Stomach (tissue), 19 donors: ENCODE measurements at places on chromosomes 4 and X.

- DNase-seq, result no peak
- no peak overlapping the region for H3K27ac ChIP-seq
- H3K36me3 ChIP-seq, result no peaks in the 10 kb centered on the region
- no peaks in the 10 kb centered on the region for H3K27me3 ChIP-seq
- no peak overlapping the region for H3K4me3 ChIP-seq
Measured at GRCh38 chr4:115515366-115515765, 401.9 kb upstream of the NDST4 start.

GRCh38 chr4:117740736-117741135, 293.6 kb upstream of the NDST3 start:
- no peak for DNase-seq
- H3K36me3 ChIP-seq, result no peaks in the 10 kb centered on the region
- H3K27ac ChIP-seq, result no peak overlapping the region
- H3K4me1 ChIP-seq, result no peaks in the 10 kb centered on the region
- no peaks in the 10 kb centered on the region for H3K27me3 ChIP-seq

DNA sequence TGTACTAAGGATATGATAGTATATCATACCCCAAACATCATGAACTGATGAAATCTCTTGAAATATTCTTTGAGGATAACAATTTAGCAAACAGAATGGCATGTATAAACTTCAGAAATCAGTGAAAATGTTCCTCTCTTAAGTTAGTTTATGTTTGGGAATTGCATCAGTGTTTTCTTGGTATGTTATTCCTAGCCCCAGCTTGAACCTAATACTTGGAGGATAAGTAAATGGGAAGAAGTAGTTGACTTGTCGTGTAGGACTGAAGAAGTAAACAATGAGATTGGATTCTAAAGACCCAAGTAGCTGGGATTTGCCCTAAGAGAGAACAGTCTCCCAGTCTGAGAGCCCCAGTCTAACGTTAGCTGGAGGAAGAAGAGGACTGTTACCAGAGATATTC, 355.7 kb downstream of the GALNTL6 start:
- H3K4me1 ChIP-seq, result no peaks in the 10 kb centered on the region
- H3K4me3 ChIP-seq, result no peak overlapping the region

DNA sequence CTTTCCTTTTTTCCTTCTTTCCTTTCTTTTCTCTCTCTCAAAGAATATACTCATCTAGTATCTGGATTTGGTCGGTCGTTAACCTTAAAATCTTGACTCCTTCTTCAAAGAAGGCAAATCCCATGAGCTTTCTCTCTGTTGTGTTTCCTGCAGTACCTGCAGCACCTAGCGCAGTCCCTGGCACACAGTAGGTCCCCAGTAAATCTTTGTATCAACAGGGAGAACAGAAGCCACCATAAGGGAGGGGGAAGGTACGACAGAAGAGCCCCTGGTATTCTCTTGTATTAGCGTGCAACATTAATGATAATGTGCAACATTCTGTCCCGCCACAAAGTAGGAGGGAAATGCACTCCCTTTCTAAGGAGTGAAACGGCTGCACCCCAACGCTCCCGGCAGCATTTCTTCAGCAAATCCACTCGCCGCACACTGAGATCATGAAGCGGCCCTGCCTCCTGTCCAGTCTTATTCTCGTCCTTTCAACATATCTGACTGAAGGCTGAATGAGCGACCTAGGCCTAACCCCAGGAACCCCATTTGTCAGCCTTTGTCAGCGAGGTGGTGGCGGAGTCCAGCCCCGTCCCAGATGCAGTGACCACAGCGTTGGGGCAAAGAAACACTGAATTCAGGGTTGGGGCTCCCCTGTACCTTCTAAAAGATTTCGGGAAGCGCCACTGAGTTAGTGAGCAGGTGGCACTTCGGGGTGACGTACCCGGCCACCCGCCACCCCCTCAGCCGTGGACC, 133.7 kb downstream of the AMELX start:
- H3K27me3 ChIP-seq, result no peaks in the 10 kb centered on the region
- H3K36me3 ChIP-seq, result no peaks in the 10 kb centered on the region
- peak overlapping the region; percentile 55 for H3K4me3 ChIP-seq
- peak; percentile 38 for DNase-seq
- H3K4me1 ChIP-seq, result no peaks in the 10 kb centered on the region

GRCh38 chrX:40807384-40807783, 72.0 kb upstream of the MED14 start:
- no peak overlapping the region for H3K4me3 ChIP-seq
- no peaks in the 10 kb centered on the region for H3K36me3 ChIP-seq
- H3K4me1 ChIP-seq, result no peaks in the 10 kb centered on the region

DNA sequence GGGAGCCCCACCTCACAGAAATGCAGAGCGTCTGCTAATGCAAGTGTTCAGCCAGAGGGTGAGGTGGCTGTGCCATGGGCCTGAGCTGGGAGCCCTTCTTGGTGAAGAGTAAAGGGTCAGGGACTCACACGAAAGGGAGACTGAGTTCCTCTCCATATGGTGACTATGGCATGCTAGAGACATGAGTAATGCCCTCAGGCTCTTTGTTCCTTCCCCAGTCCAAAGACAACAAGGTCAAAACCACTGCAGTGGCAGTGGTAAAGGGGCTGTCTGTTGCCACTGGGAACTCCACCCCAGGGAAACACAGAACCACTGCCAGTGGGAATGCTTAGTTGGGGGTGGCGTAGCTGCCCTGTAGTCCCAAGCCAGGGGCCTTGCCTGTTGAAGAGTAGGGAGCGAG, 22.4 kb downstream of the RAB40AL start:
- H3K36me3 ChIP-seq, result no peaks in the 10 kb centered on the region
- no peak overlapping the region for H3K27ac ChIP-seq
- no peak for DNase-seq
- no peaks in the 10 kb centered on the region for H3K27me3 ChIP-seq

GRCh38 chr4:73423184-73423583, 12.8 kb upstream of the AFP start:
- no peaks in the 10 kb centered on the region for H3K36me3 ChIP-seq
- H3K4me1 ChIP-seq, result no peaks in the 10 kb centered on the region
- no peak overlapping the region for H3K27ac ChIP-seq

- H3K36me3 ChIP-seq, result no peaks in the 10 kb centered on the region
- H3K4me3 ChIP-seq, result no peak overlapping the region
- no peaks in the 10 kb centered on the region for H3K27me3 ChIP-seq
Measured at GRCh38 chr4:58711039-58711438, 1600.9 kb upstream of the IGFBP7 start.

- no peaks in the 10 kb centered on the region for H3K4me1 ChIP-seq
- H3K27me3 ChIP-seq, result no peaks in the 10 kb centered on the region
- H3K36me3 ChIP-seq, result no peaks in the 10 kb centered on the region
- no peak overlapping the region for H3K27ac ChIP-seq
- H3K4me3 ChIP-seq, result no peak overlapping the region
Measured at GRCh38 chrX:134562002-134562401, 96.3 kb downstream of the PLAC1 start.

DNA sequence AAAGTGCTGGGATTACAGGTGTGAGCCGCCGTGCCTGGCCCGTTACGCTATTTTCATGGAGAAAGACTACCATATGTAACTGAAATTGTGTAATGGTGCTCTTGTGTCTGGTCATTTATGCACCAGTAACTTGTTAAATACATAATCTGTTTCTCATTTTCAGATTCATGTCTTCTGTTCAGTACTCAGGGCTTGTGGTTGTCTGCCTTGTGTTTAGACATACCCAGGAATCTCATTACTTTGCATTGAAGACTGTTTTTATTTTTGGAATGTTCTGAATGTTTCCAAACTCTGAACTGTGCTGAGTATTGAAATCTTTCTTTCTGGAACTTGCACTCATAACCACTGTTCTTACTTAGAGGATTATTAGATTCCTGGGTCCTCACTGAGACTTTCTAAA, 52.8 kb downstream of the PDLIM5 start:
- H3K4me1 ChIP-seq, result peaks cover 39% of the 10 kb centered on the region
- no peak overlapping the region for H3K27ac ChIP-seq

- no peak overlapping the region for H3K4me3 ChIP-seq
- no peak overlapping the region for H3K27ac ChIP-seq
- no peaks in the 10 kb centered on the region for H3K4me1 ChIP-seq
Measured at GRCh38 chr4:33577791-33578190, 2666.5 kb downstream of the ARAP2 start.

GRCh38 chr4:52091801-52092200, 40.7 kb downstream of the SPATA18 start:
- no peaks in the 10 kb centered on the region for H3K4me1 ChIP-seq
- no peak overlapping the region for H3K27ac ChIP-seq
- H3K4me3 ChIP-seq, result no peak overlapping the region
- no peak for DNase-seq
- no peaks in the 10 kb centered on the region for H3K36me3 ChIP-seq
